ENCODE measurements at places on chromosomes 1 and 21.

GRCh38 chr1:11707621-11708276 is 16.2 kb downstream of the DRAXIN start:
- no peak for DNase-seq

GRCh38 chr1:244876228-244876910 is 12.0 kb upstream of the HNRNPU start:
- DNase-seq = no peak

- DNase-seq = peak; percentile 55
Observed at GRCh38 chr1:227797144-227797543, 18.3 kb upstream of the PRSS38 start.

DNA sequence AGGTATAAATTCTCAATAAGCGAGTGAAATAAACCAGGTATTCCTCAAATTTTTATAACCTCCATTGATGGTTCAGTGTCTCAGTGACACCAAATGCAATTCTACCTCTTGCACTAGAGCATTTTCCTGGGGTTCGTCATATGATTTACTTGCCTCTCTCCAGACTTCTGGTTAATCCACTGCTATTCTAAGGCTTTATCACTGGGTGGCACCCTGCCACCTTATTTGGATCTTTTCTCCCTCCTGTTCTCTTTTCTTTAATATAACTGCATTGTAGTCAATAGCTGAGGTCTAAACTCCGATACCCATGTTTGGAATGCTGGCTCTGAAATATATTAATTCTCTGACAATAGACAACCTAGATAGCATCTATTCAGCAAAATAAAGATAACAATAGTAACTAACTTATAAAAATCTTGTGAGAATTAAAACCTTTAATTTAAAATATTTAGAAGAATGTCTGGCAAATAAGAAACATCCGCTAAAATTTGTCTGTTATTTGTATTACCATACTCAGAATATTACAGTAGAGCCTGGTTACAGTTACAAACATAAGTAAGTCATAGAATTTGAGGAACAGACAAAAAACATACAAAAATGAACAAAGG is 436.4 kb downstream of the PLA2G4A start:
- no peak for DNase-seq

DNA sequence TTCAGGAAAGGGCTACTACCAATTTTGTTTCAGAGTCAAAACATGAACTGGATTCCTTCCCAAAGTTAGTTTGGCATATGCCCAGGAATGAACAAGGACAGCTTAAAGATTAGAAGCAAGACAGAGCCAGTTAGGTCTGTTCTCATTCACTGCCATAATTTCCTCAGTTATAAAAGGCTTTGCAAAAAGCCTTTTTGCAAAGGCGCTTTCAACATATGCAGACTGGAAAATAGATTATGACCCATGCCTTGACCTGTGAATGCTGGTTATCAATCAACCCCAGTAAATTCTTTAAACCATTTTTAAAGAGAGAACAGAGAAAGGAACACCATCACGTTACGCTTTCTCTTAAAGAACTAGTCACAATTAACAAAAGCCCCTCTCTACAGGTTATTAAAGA is 1.7 kb upstream of the FRRS1 start:
- DNase-seq = no peak

DNA sequence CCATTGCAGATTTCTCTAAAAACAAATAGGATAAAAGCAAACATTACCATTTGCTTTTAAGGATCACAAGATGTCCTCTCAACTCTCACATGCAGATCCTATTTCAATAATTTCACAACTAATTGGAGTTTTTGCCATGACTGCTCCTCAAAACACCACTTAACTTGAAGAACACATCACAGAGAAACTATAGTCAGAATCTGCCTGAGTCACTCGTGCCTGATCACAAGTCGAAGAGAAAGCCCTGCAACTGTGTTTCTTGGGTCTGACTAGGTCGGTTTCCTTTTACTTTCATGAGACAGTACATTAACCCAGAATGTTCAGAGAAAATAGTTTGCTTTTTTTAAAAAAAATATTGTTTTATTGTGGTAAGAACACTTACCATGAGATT is 46.3 kb upstream of the SMYD2 start:
- no peak for DNase-seq

DNA sequence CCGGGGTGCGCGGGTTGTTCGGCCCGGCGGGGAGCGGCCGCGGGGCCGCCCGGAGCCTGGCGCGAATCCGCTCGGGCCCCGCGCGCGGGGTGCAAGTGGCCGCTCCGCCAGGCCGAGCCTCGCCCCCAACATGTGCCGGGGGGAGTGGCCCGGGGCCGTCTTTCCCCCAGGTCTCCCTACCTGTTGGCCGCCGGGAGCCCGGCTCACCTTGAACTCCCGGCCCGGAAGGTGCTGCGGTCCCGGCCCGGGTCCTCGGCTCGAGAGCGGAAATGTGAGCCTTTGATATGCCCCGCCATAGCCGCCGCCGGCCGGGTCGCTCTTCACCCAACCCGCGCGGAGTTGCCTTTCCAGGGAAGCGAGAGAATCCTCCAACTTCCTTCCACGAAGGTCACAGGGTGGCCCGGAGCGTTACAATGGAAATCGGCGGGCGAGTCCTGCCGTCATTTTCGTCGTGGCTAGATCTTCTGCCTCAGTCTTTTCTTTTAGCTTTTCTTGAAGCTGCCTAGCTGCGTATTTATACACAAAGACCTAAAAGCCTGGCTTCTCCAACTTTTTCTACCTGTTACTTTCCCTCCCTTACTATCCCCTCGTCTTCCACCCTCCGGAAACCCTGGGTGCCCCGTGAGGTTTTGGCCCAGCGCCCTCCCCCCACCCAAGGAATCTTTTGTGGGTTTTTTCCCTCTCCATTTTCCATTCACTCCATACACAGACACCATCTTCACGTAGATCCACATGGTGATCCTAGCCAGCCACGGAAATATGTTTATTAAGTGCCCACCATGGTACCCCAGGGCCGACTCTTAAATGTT is 867 bp downstream of the PTGFRN start:
- DNase-seq = peak; percentile 64

- DNase-seq = no peak
Observed at GRCh38 chr1:3283849-3284248, 170.6 kb upstream of the ARHGEF16 start.

DNA sequence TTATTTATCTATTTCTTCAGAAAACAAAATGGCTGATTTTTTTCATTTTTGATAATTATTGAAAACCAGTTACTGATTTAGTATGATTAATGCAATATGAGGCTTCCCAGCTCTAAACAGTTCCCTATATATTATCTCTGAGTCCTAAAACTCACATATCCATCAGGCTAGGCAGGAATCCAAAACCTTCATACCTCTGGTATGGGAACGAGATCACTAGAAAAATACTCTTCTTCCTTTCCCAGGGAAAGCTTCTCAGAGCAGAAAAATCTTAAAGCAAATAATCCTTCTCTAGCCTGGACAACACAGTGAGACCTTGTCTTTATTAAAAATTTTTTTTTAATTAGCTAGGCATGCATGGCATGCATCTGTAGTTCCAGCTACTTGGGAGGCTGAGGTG is 42.5 kb downstream of the KDM5B start:
- no peak for DNase-seq

GRCh38 chr1:195045072-195045471 is 1563.2 kb downstream of the KCNT2 start:
- DNase-seq = no peak

DNA sequence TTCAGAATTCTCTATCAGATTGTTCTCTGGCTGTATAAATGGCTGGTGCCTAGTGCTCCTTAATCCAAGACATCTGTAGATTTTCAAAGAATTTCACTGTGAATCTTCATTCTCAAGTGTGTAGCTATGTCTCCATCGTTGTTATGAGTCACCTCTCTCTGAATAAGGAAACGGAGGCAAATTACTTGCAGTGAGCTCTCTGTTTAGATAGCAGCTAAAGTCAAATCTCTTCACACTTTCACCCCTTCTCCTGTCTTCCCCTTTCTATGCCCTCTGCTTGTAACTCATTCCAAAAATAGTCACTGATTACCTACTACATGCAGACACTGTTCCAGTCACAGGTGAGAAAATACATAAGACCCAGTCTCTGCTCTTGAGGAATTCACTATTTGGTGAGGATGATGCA is 39.7 kb downstream of the CHML start:
- DNase-seq = no peak

- no peak for DNase-seq
Observed at GRCh38 chr1:173682184-173682583, 12.5 kb upstream of the ANKRD45 start.

- no peak for DNase-seq
Observed at GRCh38 chr21:35346697-35347096, 297.6 kb upstream of the RUNX1 start.

GRCh38 chr1:76799700-76800099 is 67.6 kb upstream of the ST6GALNAC5 start:
- DNase-seq = no peak

DNA sequence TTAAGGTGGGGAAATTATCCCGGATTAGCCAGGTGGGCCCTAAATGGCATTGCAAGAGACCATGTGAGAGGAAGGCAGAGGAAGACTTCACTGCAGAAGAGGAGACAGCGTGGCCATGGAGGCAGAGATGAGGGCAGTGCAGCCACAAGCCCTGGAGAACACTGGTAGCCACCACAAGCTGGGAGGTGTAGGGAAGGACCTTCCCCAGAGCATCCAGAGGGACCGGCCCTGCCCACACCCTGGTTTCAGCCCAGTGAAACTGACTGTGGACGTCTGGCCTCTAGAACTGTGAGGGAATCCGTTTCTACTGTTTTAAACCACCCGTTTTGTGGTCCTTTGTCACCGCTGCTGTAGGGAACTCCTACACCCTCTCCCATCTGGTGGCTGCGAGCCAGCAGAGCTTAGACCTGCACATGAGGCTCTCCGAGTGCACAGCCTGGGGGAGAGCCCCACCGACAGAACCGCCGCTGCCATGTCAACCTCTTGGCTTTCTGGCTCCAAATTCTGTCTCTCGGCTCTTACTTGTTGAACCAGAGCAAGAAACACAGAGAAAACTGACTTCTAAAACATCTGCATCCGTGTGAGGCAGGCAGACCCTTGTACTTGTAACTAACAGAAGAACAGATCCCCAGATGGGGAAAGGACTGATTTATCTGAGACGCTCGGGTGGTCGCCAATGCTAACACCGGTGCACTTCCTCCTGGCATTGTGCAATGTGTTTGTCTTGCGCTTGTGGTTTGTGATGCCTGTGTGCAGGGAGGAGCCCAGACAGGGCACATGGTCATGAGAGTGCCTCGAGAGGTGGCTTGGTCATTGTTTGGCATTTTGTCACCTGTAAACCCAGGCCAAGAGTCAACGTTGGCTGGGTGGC is 90.8 kb upstream of the TMPRSS2 start:
- DNase-seq = peak; percentile 54

GRCh38 chr1:59438058-59438560 is 141.2 kb downstream of the FGGY start:
- no peak for DNase-seq

All from right atrium auricular region (tissue), 2 donors.